ENCODE measurements at places on chromosomes 7 and 10.
A peak's percentile ranks its signal among the peaks of the same experiment; 100 is the strongest.

DNA sequence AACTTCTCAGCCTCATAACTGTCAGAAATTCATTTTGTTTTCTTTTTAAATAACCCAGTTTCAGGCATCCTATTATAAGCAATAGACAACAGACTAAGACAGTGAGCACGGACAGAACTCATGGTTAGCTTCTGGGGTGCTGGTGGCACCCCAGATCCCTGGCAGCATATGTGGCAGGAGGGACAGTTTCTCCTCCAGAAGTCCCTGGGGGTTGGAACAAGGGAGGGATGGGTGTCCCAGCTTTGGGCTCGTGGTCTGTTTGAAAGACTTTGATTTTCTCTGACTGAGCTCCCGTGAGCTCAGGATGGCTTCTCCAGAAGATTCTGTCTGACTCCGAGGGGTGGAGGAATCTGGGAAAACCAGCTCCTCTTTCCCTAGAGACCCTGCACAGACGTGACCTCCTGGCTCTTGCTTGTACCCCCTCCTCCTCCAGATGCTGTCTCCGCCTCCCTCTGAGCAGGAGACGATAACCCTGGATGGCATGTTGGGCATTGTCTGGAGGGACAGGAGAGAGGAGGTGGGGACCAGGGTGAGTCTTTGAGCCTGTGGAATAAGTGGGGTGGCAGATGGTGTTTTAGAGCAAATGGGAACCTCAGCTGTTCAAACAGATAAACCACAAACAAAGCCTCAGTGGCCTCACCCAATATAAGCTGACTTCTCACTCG, 421.1 kb downstream of the GLRX3 start:
- ATAC-seq = no peak

DNA sequence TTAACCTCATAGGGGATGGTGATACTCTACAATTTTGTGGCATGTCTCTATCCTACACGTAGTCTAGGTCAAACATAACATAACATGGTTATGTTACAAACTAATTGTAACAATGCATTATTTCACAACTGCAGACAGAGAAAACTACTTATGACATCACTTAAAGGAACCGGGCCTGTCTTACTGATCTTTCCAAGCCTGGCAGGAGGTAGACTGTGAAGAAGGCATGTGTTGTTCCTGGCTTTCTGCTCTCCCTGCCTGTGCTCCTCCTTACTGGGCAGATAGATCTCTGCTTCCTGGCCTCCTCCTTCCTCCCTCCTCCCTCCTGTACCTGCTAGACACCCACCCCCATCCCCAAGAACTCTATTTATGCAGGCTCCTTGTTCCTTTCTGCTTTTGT, 5.4 kb downstream of the CACNB2 start:
- no peak for ATAC-seq

- no peak for ATAC-seq
These were observed 151.4 kb upstream of the MAGI2 start for GRCh38 chr7:79604841-79605240.

GRCh38 chr7:68309806-68310205, 1288.5 kb upstream of the AUTS2 start:
- ATAC-seq = no peak

DNA sequence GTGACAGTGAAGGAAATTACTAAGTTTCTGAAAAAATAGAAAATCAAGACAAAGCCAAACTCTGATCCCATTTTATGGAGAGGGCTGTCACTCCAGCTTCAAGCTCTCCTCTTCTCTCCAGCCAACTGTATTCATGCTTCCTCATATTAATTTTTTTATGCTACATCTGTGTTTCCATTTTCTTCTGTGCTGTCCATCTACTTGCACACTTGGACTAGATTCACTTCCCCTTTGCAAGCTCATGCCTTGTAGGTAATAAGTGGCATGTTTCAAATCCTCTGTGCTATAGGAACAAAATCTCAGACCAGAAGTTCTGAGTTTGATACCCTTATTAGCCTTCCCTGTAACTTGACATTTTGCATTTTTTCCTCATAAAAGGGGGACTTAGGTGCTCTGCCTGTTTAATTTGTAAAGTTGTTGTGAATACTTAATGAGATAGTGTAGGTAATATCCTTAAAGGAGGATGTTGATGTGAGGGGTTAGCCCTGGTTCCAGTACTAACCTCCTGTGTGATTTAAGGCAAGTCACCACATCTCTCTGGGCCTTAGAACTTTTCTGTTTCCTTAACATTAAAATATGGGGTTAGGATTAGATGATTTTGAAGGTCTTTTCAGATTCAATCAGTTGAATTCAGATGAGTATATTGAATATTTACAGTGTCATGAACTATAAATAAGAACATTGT, 358.8 kb downstream of the BBS9 start:
- no peak for ATAC-seq

GRCh38 chr10:50326757-50327701, 75.7 kb upstream of the ASAH2 start:
- ATAC-seq = peak; percentile 76

DNA sequence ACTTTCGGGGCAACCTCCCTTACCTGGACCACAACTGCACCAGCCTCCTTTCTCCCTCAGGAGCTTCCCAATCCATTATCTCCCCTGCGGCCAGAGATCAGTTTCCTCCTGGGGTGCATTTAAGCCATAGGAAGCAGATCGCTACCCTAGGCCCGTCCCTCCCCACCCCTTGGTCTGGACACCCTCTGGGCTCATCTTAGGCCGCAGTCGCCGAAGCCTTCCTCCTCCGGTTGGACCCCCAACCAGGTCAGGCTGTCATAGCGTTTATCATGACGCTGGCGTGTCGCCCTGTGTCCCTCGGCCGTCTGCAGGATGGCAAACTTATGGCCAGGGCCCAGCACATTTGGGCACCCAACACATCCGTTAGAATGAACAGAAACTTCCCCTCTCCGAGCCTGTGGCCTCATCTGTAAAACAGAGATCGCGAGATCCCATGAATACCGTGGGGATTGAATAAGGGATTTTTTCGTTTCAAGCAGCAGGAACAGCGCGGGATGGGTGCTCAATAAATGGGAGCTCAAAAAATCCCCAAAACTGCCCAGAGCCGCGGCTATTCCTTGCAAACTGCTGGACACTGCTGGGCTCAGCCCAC, 669 bp upstream of the AP5Z1 start:
- peak; percentile 34 for ATAC-seq

DNA sequence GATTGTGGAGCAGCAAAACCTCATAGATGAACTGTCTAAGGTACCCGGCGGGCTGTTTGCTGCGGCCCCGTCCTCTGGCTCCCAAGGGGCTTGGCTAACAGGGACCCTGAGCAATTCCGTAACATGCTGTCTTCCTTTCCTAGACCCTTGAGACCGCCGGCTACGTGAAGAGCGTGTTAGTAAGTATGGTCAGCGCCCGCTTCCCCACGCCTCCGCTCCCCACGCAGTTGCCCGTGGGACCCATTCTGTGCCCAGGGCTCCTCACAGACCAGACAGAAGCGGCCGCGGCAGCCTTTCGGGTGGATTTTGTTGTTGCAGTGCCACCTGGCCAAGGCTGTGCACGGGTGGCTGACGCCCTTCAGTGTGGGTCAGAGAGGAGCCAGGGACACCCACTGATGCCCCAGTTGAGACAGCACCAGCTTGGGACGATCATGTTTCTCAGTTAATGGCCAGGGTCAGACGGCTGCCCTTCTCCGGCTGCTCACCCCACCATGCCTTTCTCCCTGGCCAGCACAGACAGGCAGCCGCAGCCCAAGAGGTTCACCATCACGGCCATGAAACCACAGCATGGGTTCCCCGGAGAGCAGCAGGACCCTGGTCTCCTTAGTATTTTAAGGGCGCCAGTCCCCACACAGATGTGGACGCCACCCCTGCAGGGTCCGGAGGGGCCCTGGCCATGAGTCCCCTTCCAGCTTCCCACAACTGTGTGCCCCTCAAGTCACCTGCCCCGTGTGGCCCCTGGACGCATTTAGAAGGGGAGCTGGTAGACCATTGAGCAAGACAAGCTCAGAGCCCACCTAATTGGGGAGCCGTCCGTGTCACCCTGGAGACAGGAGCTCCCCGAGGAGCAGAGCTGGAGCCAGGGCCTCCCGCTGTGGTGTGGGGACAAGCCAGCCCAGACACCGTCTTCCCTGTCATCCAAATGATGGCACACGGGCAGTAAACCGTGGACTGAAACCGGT, 49.4 kb upstream of the DPYSL4 start:
- ATAC-seq = no peak

GRCh38 chr10:124081547-124082140, 11.8 kb downstream of the CHST15 start:
- no peak for ATAC-seq

- no peak for ATAC-seq
These were observed 49.1 kb downstream of the SYPL1 start for GRCh38 chr7:106063024-106063423.

- peak; percentile 92 for ATAC-seq
These were observed 619 bp upstream of the LMTK2 start for GRCh38 chr7:98105942-98106544.

- ATAC-seq = peak; percentile 24
These were observed 119.4 kb downstream of the CDK6 start for GRCh38 chr7:92716825-92717580.

- ATAC-seq = peak; percentile 31
These were observed 653 bp upstream of the ADRB1 start for GRCh38 chr10:114042895-114043531.

DNA sequence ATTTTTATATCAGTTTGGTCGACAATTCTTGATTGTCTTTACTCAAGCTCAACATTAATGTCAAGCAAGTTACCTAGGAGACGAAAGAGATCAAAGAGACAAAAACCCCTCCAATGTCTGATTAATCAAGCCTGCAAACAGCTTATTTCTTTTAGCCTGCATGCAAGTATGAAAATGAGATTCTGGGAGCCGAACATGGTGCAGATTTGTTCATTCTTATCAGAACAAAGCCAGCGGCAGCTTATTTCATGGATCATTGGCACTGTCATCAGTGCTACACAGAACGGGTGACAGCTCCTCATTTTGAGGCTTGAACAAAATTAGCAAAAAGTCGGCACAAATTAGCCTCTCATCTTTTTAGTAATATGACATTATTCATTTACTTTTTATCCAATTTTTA, 26.5 kb downstream of the FAM204A start:
- no peak for ATAC-seq

GRCh38 chr7:27079234-27079975, 16.4 kb downstream of the HOXA1 start:
- no peak for ATAC-seq

DNA sequence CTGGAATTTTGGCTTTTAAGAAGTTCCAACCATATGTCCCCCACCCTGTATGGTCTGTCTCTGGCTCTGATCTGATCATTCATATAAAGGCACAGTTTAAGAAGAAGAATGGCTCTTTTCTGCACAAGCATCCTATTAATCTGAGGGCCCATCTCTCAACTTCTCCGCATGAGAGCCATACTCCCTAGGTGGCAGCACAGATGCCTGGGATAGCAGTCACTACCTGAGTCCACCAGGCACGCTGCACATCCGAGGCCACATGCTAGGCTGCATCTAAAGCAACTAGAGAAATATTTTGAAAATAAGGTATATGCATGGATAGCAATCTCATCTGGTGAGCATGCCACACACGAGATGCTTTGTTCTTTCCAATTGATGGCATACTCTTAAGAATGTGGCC, 565.5 kb downstream of the PARD3 start:
- no peak for ATAC-seq

GRCh38 chr7:156897673-156898072, 4.7 kb upstream of the LMBR1 start:
- ATAC-seq = no peak

DNA sequence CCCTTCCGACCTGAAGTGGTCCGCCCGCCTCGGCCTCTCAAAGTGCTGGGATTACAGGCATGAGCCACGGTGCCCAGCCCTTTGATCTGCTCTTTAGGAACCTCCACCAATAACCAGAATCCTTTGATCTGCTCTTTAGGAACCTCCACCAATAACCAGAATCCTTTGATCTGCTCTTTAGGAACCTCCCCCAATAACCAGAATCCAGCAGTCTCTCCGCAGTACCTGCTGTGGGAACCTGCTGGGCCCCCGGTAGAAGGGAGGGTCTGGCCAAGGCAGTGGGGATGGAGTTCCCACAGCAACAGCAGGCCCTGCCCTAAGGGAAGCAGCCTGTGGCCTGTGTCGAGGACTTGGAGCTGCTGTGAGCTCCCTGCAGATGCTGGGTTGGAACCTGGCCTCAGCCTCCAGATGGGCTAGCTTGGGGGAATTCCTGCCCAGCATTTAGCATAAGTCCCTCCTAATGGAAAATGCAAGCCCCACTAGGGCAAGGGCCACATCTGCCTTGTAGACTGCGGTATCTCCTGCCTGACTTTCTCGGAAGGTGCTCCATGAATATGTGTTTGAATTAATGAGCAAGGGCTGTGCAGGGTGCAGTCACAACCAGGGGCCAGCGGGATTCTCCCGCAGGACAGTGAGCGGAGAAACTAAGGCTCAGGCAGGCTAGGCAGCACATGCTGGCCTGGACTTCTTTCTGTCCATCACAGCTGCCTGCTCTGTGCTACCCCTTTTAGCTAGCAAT, 165.8 kb downstream of the UBE2H start:
- no peak for ATAC-seq

DNA sequence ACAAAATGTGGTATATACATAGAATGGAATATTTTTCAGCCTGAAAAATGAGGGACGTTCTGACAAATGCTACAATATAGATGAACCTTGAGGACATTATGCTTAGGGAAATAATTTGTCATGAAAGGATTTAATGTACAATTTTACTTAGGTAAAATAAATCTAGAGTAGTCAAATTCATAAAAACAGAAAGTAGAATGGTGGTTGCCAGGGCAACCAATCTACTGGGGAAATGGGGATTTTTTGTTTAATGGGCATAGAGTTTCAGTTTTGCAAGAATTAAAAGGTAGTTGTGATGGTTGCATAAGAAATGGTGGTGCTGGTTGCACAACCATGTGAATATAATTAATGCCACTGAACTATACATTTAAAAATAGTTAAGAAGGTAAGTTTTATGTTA, 296.0 kb upstream of the SP4 start:
- ATAC-seq = no peak

- ATAC-seq = no peak
These were observed 164.5 kb downstream of the HERPUD2 start for GRCh38 chr7:35530124-35531109.

GRCh38 chr10:106107706-106108105, 1056.8 kb downstream of the SORCS1 start:
- ATAC-seq = no peak

- ATAC-seq = no peak
These were observed 183.9 kb downstream of the SGMS1 start for GRCh38 chr10:50439806-50440205.

GRCh38 chr7:110502888-110503465, 588.0 kb upstream of the LRRN3 start:
- ATAC-seq = no peak

DNA sequence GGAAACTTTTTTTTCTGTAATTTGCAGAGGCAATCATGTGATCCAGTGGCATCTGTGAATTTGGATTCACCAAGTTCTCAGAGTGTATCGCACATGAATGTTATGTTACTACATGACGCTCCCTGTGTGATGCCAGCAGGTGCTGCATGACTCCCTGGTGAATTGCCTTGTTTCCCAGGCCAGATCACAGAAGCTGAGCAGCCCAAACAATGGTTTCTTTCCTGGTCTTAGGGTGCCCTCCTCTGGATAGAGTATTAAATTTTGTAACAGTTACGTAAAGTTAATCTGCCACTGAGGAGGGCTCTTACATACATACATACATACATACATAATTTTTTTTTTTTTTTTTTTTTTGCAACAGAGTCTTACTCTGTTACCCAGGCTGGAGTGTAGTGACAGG, 3.6 kb downstream of the ZSCAN21 start:
- peak; percentile 82 for ATAC-seq

- no peak for ATAC-seq
These were observed 97.0 kb upstream of the FAM20C start for GRCh38 chr7:95180-95862.

Data from esophagus mucosa (tissue), 1 donor.